Fibroblast of skin of right quadriceps (primary cell): ENCODE measurements at places on chromosomes 12 and 14.
A peak's percentile ranks its signal among the peaks of the same experiment; 100 is the strongest.

- DNase-seq, result no peak
These were observed 66.3 kb upstream of the EEA1 start for GRCh38 chr12:92995258-92995903.

- DNase-seq, result no peak
These were observed 11.7 kb upstream of the NAP1L1 start for GRCh38 chr12:76096079-76096646.

- DNase-seq, result no peak
These were observed 770.0 kb downstream of the MED13L start for GRCh38 chr12:115507560-115507889.

DNA sequence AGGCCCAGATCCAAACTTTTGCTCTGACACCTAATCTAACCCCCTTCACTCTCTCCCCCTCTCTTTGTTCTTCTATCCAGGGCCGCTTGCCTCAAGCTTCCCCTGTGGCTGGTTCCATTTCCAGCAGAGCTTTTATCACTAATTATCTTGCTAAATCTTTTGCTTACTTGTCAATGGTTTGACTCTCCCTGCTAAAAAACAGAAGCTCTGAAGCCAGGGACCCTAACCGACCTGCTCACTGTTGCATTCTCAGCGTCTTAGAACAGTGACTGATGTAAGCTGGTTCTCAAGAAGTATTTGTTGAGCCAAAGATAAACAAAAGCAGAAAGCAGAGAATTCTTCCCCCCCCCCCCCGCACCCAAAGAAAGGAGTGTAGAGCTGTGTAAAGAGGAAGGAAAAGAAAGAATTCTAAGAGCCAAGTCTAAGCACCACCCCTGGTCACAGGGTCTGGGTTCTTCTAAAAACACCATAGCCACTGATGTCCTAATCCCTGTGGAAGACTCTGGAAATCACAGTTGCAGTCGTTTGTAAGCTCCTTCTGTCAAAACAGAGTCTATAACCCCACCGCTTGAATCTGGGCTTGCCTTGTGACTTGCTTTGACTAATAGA is 385.8 kb downstream of the MED13L start:
- DNase-seq, result no peak

DNA sequence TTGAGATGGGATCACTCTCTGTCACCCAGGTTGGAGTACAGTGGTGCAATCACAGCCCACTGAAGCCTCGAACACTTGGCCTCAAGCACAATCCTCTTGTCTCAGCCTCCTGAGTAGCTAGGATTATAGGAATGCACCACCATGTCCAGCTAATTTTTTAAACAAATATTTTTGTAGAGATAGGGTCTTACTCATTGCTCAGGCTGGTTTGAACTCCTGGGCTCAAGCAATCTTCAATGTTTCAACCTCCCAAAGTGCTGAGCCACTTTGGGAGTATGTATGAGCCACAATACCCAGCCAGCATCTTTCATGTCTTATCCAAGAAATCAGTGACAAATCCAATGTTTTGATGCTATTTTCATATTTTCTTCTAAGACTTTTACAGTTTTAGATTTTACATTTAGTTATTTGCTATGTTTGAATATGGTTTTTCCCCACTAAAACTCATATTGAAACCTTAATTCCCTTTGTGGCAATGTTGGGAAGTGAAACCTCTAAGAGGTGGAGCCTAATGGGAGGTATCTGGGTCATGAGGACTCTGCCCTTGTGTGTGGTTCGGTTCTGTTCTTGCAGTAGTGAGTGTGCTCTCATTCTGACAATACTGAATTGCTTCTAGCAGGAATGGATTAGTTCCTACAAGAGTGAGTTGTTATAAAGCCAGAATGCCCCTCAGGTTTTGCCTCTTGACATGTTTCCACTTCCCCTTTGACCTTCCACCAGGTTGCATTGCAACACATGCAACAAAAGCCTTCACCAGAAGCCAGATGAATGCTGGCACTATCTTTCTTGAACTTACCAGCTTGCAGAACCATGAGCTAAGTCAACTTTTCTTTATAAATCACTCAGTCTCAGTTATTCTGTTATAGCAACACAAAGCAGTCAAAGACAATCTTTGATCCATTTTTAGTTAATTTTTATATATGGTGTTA is 80.8 kb upstream of the AMIGO2 start:
- DNase-seq, result no peak

- DNase-seq, result no peak
These were observed 170.0 kb upstream of the TMPO start for GRCh38 chr12:98345308-98345876.

DNA sequence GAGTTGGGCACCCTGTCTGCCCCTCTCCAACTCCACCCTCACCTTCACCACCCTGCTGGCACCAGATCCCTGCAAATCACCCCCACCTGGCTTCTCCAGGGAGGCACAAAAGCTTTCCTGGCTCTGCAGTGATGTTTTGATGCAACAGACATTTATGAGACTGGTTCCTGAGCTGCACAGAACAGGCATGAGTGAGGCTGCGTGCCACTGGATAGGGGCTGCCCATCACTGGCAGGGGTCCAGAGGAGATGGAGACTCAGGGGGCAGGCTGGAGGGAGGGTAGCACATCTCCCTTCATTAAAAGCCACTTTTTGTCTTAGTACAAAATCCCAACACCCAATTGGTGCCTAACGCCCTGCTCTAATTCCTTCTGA is 17.3 kb upstream of the ZDHHC22 start:
- no peak for DNase-seq

DNA sequence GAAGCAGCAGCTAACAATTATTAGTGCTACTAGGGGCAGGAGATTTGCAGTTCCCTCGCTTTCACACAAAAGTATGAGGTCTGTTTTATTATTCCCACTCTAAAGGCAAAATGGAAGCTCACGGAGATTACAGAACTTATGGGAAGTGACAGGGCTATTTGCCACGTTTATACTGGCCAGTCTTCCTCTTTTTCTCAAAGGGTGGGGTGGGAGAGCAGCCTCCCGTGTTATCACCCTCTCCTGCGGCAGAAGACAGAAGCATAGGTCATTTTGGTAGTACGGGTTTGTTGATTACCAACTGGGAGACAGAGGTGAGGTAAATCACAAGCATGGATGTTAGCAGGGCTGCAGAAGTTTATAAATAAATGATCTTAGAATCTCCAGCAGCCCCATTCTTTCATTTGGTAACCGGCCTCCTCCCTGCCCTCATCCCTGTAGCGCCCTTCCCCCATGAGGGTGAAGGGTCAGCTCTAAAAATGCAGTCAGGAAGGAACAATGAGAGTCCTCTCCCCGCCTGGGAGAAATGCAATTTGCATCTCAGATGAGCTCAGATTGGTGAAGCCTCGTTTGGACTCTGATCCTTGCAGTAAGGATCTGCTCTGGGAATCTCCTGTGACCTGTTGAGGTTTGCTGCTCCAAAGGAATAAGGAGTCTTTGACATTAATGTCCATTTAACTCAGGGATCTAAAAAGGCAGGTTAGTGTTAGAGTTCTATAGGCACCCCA is 44.7 kb upstream of the SINHCAF start:
- DNase-seq, result no peak

DNA sequence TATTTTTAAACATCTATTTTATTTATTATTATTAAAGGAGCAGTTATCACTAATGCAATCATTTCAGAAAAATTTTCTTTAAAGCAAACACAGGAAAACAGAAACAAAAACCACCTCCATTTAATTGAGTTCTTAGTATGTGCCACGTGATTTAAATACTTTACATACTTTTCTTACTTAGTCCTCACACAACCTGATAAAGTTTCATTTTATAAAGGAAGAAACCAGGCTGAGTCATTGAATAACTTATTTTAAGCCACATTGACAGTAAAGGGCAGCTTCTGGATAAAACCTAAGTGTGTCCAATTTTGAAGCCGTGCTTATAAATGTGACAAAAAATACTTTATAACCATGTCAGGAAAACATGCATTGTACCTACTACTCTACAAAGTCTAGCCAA is 57.1 kb upstream of the PCED1B start:
- DNase-seq, result peak; percentile 79

- no peak for DNase-seq
These were observed 111.3 kb downstream of the SYNE2 start for GRCh38 chr14:63964113-63964512.

- no peak for DNase-seq
These were observed 173.3 kb downstream of the ANO2 start for GRCh38 chr12:5771756-5772155.

DNA sequence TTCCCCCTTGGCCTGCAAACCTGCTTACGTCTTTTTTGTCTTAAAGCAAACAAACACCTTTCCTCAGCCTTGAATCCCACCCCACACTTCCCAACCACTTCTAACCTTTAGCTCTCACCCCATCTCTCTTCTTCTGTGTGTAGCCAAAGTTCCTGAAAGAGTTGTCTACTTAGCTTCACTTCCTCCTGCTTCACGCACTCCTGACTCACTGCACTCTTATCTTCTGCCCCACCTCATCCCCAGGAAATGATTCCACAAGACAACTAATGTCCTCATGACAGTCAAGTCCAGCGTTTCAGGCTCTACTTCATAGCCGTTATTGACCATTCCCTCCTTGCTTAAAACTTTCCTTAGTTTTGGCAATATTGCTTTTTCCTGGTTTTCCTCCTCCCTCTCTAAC is 22.4 kb downstream of the EIF2B2 start:
- no peak for DNase-seq

DNA sequence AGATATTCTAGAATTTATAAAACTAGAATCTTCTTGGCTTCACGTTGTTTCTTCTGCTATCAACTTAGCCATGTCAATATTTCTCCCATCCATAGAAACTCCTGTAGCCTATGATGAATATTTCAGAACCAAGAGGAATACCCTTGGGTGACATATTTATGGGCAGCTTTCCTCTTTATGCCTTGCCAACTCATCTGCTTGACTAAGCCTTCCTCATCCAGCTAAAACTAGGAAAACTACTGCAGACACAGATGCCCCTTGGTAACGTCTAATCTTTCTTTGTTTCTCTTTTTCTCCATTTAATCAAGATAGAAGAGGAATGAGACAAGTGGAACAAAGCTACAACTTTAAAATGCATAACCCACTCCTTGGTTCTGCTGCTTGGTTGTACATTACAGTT is 6.3 kb downstream of the GOLT1B start:
- DNase-seq, result no peak

DNA sequence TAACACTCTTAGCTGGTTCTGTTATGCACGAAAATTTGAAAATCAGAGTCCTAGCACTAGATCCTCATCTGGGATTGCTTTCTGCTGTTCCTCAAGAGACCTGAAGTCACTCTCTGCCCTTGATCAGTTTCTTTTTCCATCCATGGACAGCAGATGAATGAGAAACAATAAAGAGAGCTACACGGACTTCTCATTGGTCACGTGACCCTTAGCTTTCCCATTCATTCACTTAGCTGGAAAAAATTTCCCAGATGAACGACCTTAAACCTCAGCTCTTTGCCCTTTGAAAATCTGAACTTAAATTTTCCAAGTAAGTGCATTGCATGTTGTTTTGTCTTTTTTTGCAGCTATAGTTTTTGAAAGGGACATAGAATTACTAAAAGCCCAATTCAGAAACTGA is 27.2 kb upstream of the RGS6 start:
- DNase-seq, result no peak

DNA sequence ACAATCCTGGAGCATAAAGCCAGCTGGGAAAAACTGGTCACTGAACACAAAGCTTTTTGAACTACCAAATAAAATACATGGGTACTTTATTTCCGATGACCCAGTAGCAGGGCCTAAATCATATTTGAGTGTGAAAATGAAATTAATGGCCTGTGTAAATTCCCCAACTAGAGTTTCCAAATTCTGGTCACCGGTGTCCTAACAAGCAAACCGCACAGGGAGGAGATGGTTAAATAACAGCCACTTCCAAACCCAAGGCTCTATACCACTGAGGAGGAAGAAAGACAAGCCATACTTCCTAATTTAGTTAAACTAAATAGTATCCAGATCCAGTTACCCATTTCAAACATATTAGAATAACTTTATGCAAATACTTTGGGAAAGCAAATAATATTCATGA is 40.1 kb upstream of the DUSP6 start:
- DNase-seq, result no peak

- no peak for DNase-seq
These were observed 25.0 kb downstream of the GALNT8 start for GRCh38 chr12:4745249-4745648.

GRCh38 chr12:53954694-53955035 is at the start of gene HOXC12:
Gene HOXC12 (plus strand): TSS chr12:53954903. CDS start chr12:53954930, 27 bp downstream.
- DNase-seq, result no peak

DNA sequence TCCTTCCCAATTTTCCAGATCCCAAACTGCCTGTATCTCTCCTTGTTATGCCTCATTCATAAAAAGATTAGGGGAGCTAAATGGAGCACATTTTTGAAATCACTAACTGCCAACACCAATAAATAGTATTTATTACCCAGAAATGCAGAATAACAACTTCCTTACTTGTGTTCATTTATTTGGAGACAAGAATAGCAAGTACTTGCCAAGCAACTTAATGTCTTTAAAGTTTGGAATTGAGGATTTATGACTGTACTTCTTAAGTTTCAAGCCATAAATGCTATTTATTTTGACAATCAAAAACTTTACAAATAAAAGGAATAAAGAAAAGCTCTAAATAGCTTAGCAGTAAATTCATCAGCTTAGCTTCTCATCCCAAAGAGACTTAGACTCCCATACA is 626.1 kb upstream of the NOVA1 start:
- no peak for DNase-seq

DNA sequence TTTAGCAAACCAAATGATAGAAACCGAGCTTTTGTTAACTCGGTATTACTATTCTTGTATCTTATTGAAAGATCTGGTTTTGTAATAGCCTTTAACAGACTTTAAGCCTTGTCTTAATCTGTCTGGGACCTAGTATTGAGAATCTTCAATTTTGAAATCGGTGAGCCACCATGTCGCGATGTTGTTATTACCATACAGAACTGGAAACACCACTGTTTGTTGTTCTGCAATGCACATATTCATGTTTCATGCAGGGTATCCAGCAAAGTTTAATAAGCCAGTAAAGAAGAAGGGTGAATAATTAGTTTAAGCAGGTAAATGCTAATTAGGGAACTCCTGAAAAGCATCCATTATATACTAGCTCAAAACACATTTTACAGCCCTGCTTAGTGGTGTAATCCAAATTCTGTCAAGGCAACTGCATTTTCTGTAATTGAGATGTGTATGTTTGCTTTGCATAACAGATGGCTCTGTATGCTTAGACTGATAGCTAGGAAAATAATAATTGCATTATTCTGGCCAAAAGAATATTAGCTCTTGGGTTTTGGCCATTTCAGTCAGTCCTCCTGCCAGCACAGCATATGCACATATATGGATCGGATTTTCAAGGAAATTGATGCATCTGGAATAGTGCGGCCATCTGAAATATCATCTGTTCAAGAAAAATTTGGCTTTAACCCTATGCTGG is 389.2 kb downstream of the EGLN3 start:
- no peak for DNase-seq

DNA sequence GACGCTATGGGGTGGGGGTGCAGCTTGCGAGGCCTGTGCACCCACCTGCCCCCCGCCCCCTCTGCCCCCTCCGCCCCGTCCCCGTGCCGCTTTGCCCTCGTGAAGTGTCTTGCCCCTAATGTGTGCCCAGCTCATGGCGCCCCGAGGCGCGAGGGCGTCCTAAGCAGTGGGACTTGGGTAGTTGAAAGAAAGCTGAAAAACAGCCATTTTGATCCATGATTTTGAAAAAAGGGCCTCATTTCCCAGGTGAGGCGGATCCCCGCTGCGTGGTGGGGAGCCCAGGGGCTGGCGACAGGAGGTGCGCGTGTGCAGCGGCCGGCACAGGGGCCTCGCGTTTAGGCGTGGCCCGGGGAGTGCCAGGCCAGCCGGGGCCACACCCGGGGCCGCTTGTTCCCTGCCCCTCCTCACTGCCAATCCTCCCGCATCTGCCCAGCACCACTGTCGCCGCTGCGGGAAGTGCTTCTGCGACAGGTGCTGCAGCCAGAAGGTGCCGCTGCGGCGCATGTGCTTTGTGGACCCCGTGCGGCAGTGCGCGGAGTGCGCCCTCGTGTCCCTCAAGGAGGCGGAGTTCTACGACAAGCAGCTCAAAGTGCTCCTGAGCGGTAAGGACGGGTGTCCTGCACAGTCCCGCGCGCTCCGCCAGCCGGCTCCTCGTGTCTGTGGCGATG is 11.8 kb downstream of the ZFYVE21 start:
- no peak for DNase-seq
